ENCODE measurements at places on chromosomes 7 and 10.

- DNase-seq, result no peak
Measured at GRCh38 chr10:119119400-119119799, 15.5 kb downstream of the DENND10 start.

DNA sequence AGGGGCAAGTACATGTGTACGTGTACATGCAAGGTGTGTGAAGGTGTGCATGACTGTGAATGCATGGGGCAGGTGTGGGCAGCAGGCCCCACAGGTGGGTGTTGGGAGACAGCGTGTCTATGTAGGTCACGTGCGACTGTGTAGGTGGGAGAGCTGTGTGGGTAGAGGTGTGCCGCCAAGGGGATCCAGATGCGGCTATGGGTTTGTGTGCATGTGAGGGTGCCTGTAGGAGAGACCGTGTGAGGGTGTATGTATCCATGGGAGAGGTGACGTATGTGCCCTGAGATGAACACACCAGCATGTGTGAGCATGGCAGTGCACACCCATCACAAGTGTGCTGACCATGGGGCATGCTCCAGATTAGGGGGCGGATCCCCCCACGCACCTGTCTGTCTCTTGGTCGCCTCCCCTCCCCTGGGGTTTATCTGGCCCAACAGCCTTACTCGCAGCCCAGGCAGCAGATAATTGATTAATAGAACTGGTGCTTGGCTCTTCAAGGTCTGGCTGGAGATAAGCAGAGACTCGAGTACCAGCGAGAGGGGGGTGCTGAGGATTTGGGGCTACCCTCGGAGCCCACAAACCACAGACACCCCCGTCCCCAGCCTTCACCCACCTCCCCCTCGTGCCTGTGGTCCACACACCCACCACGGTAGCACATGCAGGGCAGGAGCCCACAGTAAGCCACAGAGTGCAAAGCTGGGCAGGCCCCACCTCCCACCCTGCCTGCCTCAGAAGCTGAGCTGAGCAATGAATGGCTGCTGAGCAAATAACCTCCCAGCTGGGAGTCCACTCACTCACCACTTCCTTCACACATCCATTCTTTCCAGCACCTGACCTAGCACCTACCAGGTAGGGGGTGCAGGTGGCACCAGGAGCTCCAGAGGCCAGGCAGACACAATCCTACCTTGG, 41.4 kb upstream of the ZMIZ1 start:
- DNase-seq, result no peak

GRCh38 chr10:110568055-110568735, 700 bp downstream of the SMC3 start:
- no peak for DNase-seq

DNA sequence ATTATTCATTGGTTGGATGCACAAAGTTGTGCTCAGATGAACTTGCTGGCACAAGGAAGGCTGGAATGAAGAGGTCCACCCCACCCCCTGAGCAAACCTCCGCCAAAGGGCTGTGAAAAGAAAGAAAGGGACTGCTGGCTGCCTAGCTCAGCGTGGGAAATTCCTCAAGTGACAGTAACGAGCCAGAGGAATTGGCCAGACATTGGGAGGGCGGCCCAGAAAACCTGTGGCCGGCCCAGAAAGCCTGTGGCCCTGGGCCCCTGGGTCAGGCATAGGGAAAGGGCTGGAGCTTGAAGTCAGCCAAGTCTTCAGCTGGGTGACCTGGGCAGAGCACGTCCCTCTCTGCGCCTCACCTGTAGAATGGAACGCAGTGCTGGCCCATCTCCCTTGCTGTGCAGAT, 30.6 kb upstream of the CTBP2 start:
- no peak for DNase-seq

GRCh38 chr10:23818484-23818883, 379.6 kb downstream of the OTUD1 start:
- no peak for DNase-seq

DNA sequence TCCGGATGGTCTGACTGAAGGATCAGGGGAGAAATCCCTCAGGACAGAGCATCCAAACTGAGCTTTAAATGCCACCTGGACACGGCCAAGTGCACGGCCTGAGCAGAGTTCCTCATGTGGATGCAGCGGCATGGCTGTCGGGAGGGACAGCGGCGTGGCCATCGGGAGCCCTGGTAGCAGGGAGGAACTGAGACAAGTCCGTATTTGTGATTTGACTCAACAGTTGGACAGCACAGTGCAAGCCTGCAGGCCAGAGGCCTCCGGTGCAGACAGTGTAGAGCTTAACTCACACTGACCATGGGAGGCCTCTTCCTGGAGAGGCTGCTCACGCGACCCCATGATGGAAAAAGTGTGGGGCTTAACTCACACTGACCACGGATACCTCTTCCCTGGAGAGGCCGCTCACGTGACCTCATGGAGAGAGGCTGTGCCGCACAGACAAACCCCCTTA, 207.4 kb downstream of the DIP2C start:
- DNase-seq, result no peak

DNA sequence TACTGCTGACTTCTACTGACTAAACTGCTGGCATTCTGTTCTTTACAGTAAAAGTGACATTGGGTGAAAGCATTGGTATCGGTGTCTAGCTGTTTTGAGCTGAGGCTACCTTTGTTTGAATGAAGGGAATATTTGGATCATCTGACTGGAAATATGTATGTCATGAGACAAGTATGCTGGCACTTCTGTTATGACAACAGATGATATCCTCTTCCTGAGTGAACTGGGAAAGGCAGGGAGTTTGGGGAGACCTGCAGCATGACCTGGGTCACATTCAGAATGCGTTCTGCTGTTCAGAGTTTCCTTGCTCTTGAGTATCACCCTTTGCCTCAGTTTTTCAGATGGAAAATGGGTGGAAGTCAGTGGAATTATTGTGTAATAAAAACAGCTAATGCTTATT, 81.8 kb downstream of the PLCE1 start:
- no peak for DNase-seq

DNA sequence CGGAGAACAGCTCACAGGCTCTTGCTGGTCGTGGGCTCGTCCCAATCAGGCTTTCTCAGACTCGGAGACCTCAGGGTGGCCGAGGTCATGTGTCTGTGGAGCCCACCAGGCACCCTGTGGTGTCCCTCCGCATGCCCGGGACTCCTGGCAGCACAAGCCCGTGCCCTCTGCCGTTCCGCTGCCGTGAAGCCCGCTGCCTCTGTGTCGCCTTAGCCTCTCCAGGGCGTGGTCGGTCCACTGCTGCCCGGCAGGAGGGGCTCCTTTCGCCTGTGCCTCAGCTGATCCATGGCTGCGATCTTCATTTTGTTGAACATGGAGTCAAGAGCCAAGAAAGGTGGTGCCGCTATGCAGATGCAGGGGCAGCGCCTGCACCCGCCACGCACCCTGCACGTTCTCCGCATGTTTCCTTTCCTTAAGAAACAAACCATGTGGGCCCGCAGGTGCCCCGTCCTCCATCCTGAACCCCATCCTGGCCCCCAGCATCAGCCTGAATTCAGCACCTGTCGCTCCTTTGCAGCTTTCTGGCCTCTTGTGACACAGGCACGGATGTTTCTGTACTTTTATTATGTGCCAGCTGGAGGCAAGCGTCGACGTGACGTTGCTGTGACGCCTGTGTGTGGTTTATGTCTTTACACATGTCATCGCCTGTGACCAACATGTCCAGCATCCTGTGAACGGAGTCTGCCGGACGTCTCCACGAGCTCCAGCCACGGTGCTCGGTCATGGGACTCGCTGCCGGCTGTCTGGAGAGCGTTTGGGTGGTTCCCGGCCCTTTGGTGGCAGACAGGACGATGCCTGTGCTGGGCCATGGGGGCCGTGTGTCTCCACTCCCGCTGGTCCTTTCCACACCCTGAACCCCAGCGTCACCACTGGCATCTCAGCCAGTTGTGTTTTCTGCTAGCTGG, 69.9 kb downstream of the NKX6-2 start:
- no peak for DNase-seq

- no peak for DNase-seq
Measured at GRCh38 chr7:6210621-6211372, 61.6 kb downstream of the CYTH3 start.

GRCh38 chr10:79179164-79179956, 110.6 kb downstream of the ZMIZ1 start:
- DNase-seq, result no peak

DNA sequence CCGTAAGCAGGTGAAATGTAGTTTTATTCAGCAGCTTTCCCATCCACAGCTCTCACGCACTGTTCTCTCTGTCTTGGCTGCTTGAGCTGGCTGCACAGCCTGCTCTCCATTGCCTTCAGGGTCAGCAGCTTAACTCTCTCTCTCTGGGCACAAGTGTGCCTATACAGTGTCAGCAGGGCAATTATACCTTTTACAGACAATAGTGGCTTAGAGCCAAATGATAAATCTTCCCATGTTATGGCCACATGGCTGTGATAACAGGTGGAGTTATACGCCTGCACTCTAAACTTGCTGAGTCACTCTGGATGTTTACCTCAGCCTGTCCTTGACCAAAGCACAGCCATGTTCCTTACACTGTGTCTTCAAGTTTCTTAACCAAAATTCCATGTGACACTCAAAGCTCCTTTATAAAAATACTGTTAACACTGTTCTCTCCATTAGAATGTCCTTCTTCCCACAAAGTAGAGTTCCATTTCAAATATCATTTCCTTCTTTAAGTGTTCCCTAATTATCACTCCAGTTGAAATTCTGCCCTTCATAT, 6.1 kb downstream of the RNF133 start:
- DNase-seq, result no peak

GRCh38 chr7:111107579-111107978, 16.7 kb downstream of the LRRN3 start:
- DNase-seq, result no peak

DNA sequence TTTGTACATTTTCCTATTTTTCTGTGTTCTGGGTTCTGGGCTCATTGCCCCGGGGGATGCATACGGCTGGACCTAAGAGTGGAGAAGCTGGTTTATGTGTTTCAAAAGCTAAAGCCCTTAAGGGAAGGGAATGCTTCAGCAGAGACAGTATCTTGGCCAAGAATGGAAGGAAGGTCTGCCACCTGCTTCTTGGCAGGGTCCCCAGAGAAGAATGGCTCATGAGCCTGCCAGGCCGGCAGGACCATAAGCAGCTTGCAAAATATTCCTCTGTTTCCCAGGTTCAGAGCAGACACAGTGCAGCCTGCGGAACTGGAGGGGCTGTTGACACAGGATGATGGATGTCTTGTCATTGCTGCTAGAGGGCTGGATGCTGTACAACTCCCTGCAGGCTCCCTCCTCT, 7.8 kb upstream of the ABHD11 start:
- no peak for DNase-seq

- DNase-seq, result no peak
Measured at GRCh38 chr10:15370212-15370855, 755 bp downstream of the FAM171A1 start.

- DNase-seq, result no peak
Measured at GRCh38 chr7:36928311-36928710, 204.0 kb upstream of the AOAH start.

DNA sequence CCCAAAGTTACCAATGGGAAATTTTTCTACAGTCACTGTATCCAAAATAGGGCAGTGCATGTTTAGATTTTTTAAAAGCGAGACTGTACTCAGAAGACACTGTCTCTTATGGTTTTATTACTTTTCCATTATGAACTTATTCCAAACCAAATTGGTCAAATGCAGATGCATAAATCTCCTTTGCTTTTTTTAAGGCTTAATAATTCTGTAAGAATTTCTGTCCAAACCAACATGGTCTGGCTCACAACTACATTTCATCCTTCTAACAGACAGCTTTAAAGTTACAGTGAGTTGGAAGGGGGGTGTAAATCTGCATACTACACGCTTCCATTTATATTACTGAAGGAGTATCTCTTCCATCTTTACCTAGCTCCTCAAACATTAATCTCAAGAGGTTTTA, 199.2 kb downstream of the SLC25A13 start:
- no peak for DNase-seq

GRCh38 chr7:24979470-24979862, 512 bp downstream of the OSBPL3 start:
- DNase-seq, result no peak

GRCh38 chr10:117071286-117072050, 66.5 kb upstream of the SHTN1 start:
- no peak for DNase-seq

DNA sequence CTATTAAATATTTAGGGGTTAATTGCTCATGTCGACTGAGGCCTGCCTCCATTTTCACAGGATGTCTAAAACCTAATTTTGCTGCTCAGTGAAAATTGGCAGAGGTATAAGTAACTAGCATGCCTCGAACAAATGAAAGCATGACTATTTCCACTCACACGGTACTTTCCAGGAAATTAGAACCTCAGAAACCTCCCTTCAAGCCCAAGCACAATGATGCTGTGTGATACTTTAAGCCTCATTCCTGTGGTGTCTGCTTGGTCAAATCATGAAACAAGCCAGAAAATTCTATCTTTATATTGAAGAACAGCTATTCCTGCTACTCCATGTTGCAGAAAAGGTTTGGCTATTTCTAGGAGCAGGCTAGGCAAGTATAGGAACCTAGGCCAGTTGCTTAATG, 203.0 kb downstream of the SORCS3 start:
- no peak for DNase-seq

DNA sequence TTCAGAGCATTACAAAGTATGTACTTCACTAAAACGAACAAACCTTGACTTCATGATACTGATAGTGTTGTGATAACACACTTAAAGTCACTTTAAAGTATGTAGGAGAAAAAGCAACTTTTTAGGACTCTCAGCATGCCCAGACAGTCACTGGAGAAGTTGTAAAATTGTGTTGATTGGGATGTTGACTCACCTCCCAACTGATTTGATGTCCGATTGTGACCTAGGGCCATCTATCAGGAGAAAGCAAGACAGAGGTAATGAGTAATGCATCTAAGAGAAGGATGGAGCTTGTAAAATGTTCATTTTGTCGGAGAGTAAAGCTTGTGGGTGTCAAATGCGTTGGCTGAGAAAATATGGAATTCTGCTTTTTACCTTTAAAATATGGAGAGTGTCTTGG, 135.4 kb upstream of the SEMA3D start:
- DNase-seq, result no peak

DNA sequence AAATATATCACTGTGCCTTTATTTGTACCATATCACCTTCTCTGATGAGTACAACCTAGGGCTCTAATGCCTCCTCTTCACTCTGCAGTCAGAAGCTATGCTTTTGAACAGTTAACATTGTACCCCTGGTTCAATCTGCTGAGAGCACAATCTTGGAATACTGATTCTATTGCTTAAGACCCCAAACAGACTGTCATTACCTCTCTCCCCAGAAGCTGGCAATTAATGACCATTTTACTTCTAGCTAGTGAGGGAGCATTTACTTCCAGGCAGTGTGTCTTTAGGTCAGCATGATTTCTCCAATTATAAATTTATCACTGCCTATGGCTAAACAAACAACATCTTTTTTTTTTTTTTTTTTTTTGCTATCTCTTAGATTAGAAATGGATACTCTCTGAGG, 36.0 kb upstream of the SPOCK2 start:
- DNase-seq, result no peak

All from AG09309 (cell line).